ENCODE measurements at places on chromosomes 16 and 17. TPM values are rescaled to one million over a fixed set of nuclear protein-coding genes. Genes with fewer than 3 reads are reported as not detected.

DNA sequence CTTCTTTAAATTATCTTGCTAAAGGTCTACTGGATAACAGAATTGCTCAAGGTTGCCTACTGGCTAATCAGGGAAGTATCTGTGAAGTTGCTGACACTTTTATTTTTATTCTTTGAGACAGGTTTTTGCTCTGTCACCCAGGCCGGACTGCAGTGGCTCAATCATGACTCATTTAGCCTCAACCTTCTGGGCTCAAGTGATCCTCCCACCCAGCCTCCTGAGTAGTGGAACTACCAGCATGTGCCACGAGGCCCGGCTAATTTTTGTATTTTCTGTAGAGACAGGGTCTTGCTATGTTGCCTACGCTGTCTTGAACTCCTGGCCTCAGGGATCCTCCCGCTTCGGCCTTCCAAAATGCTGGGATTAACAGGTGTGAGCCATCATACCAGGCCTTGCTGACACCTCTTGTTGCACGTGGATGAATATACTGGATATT lies 43.1 kb downstream of the GLG1 start:
- peak; percentile 82 for ATAC-seq

- ATAC-seq: no peak
Measured at GRCh38 chr16:57791893-57792461, 10.3 kb downstream of the KIFC3 start.

DNA sequence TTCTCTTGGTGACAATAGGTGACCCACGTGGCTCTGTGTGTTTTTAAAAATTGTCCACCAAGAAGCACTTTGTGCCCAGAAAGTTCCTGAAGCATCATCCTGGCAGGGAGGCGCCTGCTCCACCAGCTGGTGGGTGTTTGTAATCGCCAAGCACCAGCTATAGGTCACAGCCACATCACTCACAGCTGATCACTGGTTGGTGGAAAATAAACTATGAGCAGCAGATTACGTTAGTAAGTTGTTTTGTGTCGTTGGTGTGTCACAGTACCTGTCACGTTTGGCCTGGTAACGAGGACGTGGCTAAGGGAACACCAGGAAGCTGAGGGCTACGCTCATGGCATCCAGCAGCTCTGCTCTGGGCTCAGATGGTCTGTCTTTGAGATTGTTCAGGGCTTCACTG lies 10.1 kb downstream of the MRM3 start:
- ATAC-seq: no peak

DNA sequence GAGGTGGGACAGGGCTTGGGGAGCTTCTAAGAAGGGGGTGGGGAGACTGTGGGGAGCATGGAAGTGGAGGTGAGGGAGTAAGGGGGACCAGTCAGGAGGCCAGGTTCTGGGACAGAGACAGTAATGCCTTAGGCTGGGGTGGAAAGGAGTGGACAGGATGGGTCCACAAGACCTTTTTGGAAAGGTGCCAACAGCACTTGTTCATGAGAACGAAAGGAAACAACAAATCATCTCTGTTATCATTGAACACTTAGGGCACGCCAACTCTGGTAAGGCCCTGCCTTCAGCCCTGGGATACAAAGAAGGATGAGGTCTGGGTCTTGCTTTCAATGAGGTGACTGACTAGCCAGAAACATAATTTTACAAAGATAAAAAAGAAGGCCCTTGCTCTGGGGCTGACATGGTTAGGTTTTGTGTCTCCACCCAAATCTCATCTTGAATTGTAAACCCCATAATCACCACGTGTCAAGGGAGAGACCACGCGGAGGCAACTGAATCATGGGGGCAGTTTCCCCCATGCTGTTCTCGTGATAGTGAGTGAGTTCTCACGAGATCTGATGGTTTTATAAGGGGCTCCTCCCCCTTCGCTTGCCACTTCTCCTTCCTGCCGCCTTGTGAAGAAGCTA lies 113.8 kb downstream of the SLC39A11 start:
- ATAC-seq: no peak

DNA sequence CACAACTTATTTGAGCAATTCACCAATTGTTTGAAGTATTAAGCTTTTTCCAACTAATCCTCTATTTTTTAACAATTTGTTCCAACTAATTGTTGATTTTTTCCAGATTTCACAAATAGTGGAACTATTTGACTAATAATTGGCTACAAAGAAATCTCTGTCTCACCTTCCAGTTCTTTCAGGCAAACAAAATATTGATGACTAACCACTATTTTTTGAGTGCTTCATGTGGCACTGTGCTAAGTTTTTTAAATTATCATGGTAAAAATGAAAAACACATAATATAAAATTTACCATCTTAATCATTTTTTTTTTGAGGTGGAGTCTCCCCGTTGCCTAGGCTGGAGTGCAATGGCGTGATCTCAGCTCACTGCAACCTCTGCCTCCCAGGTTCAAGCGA lies 24.6 kb upstream of the GRIN2A start:
- no peak for ATAC-seq

DNA sequence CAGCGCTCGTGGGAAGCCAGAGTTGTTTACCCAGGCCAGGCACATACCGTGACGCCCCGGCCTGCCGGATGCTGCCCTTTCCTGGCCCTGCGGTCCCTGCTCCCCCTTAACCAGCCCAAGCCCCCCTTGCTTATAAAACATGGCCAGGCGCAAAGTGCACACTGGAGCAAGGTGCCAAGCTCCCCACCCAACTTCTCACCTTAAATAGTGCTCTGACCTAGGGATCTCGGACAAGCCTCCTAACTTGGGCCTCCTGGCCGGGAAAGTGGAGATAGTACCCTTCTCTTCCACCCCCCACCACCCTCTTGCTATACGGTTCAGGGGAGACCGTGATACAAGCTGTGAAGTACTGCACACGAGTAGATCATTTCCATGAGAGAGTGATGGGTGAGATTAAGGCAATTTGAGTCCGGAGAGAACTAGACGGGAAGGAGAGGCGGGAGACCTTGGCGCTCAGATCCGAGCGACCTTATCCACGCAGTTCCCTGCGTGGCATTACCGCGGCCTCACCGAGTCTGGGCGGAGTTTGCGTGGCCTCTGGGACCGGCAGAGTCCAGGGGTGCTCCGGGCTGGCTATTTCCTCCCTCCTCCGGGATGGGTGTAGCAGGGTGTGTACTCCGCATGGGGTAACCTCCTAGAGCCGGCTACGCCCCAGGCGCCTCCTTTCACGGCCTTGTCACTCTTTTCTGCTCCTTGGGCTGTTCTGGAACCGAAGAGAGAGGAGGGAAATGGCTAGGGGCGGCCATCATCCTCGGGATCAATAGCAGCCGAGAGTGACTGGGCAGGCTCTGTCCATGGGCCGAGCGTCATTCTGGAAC lies 4.4 kb upstream of the LHX1 start:
- no peak for ATAC-seq

GRCh38 chr17:21772321-21772720 lies 80.0 kb downstream of the KCNJ18 start:
- no peak for ATAC-seq

GRCh38 chr17:49440581-49440980 lies 25.9 kb upstream of the PHB1 start:
- ATAC-seq: no peak

GRCh38 chr16:67400901-67401300 lies 7.6 kb upstream of the TPPP3 start:
- ATAC-seq: no peak

DNA sequence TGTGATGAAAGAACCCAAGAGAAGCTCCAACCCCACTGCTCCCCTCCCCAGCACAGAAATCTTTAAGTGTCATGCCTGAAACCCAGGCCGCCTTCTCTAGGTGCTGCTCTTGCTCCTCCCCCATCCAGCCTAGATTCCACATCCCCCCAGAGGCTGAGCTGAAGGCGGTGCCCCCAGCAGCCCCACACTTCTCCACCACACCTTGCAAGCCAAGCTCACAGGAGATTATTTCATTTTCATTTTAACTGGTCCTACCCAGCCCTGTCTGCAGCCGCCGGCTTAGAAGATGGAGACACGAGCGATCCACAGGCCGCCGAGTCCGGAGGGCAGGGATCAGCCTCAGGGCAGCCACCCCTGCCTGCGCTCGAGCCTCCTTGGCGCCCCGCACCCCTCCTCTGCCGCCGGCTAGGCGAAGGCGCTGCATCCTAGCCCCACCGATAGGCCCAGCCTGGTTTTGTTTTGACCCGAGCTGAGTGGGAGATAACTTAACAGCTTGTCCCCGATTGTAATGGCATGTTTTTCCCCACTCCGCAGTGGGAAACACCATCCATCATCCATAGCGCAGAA lies 125.3 kb downstream of the RBFOX3 start:
- peak; percentile 51 for ATAC-seq

DNA sequence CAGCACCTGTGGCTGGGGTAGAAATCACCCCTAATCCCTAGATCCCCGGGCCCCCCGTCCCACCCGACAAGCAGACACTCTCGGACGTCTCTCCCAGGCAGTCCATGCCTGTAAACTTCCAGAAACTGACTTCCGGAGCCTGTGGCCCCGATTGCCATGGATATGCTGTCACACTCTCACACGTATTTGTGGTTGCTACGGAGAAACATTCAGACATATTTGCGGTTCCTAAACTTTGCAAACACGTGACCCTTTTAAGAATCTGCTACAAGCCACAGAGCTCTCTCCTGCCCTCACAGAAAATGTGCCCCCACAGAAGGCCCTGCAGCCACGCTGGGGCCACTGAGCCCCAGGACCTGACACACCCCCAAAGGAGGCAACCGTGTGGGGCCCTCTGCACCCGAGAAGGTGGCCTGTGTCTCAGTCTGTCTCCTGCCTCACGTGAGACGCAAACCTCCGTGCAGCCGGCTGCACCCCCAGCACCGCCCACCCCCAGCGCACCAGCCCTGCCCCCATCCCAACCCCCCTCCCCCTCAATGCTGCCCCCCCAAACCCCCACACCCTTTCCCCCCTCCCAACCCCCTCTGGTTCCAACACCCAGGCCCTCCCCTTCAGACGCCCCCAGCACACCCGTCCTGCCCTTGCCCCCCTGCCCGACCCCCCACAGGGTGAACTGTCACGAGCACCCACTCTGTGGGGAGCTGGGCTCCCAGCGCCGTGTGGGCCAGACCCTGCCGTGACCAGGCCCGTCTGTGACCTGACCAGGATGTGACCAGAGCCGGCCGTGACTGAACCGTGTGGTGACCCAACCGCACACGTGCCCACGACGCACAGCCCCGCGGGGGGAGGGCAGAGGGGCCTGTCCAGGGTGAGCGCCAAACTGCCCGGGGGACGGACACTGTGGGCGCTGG lies 66.3 kb upstream of the METRNL start:
- ATAC-seq: peak; percentile 46

BEAN1 gene
- 11.5 TPM for total RNA-seq

KCNH4 gene
- 0.29 TPM for total RNA-seq
